ENCODE measurements at places on chromosomes 2 and 18. TPM values are rescaled to one million over a fixed set of nuclear protein-coding genes. Genes with fewer than 3 reads are reported as not detected.

IL1RL1 gene
- total RNA-seq = 65.3 TPM

UGT1A5 gene
- not detected for total RNA-seq

SPC25 gene
- total RNA-seq = not detected

GPR45 gene
- total RNA-seq = not detected

ITGA4 gene
- total RNA-seq = 1.8 TPM

CDCA7 gene
- 0.48 TPM for total RNA-seq

EIF2B4 gene
- total RNA-seq = 27.1 TPM

ARL5A gene
- 69.3 TPM for total RNA-seq

PKDCC gene
- total RNA-seq = 66.0 TPM

SOCS6 gene
- 16.2 TPM for total RNA-seq

NMUR1 gene
- 0.93 TPM for total RNA-seq

TBC1D8 gene
- total RNA-seq = 42.3 TPM

KCNE4 gene
- total RNA-seq = 4.0 TPM
